ENCODE measurements at places on chromosomes 5 and 9.

DNA sequence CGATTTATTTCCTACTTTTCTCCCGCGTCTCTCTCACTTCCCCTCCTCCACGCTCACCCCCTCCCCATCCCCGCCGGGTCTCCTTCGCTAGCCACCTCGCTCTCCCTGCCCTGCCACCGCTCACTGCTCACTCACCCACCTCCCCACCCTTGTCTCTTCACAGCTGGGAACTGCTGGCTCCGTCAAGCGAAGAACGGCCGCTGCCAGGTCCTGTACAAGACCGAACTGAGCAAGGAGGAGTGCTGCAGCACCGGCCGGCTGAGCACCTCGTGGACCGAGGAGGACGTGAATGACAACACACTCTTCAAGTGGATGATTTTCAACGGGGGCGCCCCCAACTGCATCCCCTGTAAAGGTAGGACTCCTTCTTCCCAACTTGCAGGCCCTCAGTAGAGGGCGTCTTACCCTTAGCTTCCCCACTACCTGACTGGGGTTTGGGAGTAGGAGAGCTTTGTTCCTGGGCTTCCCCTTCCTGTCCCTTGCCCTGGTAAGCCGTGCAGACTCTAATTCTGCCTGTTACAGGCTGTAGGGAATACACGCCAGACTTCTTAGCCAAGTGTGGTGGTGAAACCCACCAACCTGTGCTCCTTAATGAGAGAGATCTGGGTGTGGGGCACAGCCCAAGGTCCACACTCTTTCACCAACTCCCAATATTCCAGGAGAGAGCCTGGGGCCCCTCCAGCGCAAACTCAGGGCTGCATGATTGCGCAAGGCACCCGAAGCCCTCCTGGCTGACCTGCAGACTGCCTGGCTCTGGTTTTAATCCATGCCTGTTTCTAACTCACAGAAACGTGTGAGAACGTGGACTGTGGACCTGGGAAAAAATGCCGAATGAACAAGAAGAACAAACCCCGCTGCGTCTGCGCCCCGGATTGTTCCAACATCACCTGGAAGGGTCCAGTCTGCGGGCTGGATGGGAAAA, 2.5 kb downstream of the FST start:
- DNase-seq: no peak

DNA sequence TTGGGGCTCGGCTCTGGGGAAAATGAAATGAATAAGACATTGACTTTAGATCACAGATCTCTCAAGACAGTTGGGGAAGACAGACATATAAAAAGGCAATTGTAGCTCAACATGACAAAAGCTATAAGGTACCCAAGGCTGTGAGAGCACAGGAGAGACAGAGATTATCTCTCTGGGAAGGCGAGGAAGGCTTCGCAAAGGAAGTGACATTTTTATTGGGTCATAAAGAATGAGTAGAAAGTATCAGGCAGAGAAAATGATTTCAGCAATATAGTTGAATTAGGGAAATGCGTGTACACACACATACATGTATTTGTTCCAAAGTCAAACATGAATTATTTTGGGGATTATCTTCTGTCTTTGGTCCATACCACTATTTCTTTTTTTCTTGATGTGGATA, 381.8 kb upstream of the ADAMTSL1 start:
- no peak for DNase-seq

GRCh38 chr5:2818936-2819335, 67.5 kb upstream of the IRX2 start:
- no peak for DNase-seq

GRCh38 chr5:111776913-111777781, 20.2 kb upstream of the NREP start:
- no peak for DNase-seq

- DNase-seq: no peak
Observed at GRCh38 chr9:78097541-78097940, 65.9 kb upstream of the GNAQ start.

- no peak for DNase-seq
Observed at GRCh38 chr5:147901599-147902039, 4.7 kb downstream of the C5orf46 start.

- DNase-seq: no peak
Observed at GRCh38 chr9:98852961-98853360, 45.5 kb downstream of the GALNT12 start.

DNA sequence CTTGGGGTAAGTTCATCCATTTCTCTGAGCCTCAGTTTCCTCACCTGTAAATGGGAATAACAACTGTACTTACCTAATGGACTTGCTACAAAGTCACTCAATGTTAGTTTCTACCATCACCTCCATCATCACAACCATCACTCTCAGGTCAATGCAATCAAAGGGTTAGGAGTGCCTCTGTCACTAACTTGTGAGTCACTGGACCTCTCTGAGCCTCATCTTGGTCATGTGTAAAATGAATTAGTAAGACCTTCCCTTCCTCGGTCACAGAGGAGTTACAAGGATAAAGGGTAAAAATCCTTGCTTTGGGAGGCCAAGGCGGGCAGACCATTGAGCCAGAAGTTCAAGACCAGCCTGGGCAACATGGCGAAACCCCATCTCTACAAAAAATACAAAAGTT, 12.8 kb downstream of the FABP6 start:
- DNase-seq: no peak

GRCh38 chr5:35815089-35815936, 41.4 kb upstream of the IL7R start:
- DNase-seq: no peak

DNA sequence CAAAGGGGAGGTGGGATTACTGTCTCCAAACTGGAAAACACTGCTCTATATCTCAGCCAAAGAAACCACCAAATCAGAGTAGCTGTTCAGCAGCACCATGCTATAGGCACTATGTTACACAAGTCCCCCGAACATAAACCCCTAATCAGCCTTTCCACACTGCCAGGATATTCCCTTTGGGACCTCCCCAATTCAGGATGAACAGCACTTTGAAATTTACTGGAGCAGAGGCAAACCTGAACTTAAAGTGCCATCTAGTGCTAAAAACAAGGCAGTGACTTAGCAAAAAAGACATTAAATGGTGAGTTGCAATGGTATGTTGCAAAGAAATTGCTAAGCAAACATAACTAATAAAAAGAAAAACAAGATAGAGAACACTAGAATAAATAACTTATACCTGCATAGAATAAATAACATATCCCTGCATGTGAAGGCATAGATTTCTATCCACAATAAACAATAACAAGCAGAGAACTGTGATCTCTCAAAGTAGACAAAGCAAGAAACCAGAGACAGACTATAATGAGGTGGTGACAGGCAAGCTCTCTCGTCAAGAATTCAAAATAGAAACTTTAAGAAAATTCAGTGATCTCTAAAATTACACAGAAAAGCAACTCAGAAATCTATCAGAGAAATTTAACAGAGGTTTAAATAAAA, 584.4 kb upstream of the ACO1 start:
- no peak for DNase-seq

Measured in activated CD8-positive, alpha-beta memory T cell treated with anti-CD3 and anti-CD28 coated beads for 1 hour (primary cell).